NCI-H1436 (cell line): ENCODE measurements at places on chromosomes 5 and 9.
A peak's percentile ranks its signal among the peaks of the same experiment; 100 is the strongest.

- DNase-seq, result no peak
These were observed 94.2 kb upstream of the TARS1 start for GRCh38 chr5:33346534-33346933.

- DNase-seq, result no peak
These were observed 13.6 kb downstream of the LCN10 start for GRCh38 chr9:136729144-136729543.

DNA sequence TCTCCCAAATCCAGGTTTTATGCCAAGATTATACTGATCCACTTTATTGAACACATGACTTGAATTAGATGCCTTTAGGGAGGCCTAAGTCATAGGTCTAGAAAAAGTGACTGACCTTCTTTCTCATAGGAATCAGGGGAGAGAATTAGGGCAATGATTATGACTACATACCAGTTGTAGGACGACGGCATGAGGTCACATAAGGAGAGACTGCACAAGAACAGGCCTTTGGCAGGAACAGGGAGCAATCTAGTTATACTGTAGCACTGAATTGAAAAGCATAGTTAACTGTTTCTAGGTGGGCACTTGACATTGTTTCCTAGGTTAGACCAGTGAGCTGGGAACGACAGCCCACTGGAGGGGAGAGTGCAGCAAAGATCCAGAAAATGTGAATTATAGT is 22.7 kb downstream of the CREBRF start:
- no peak for DNase-seq

GRCh38 chr5:93874491-93874890 is 133.1 kb upstream of the POU5F2 start:
- no peak for DNase-seq

GRCh38 chr9:125374443-125375309 is 113.0 kb downstream of the GAPVD1 start:
- peak; percentile 80 for DNase-seq

- peak; percentile 92 for DNase-seq
These were observed 422.7 kb upstream of the GRAMD2B start for GRCh38 chr5:126000507-126000906.

- no peak for DNase-seq
These were observed 23.0 kb downstream of the ZBED3 start for GRCh38 chr5:77064040-77064439.

- no peak for DNase-seq
These were observed 50.9 kb upstream of the SUSD3 start for GRCh38 chr9:93007529-93008058.

GRCh38 chr9:121924700-121925099 is 168.4 kb downstream of the TTLL11 start:
- no peak for DNase-seq

DNA sequence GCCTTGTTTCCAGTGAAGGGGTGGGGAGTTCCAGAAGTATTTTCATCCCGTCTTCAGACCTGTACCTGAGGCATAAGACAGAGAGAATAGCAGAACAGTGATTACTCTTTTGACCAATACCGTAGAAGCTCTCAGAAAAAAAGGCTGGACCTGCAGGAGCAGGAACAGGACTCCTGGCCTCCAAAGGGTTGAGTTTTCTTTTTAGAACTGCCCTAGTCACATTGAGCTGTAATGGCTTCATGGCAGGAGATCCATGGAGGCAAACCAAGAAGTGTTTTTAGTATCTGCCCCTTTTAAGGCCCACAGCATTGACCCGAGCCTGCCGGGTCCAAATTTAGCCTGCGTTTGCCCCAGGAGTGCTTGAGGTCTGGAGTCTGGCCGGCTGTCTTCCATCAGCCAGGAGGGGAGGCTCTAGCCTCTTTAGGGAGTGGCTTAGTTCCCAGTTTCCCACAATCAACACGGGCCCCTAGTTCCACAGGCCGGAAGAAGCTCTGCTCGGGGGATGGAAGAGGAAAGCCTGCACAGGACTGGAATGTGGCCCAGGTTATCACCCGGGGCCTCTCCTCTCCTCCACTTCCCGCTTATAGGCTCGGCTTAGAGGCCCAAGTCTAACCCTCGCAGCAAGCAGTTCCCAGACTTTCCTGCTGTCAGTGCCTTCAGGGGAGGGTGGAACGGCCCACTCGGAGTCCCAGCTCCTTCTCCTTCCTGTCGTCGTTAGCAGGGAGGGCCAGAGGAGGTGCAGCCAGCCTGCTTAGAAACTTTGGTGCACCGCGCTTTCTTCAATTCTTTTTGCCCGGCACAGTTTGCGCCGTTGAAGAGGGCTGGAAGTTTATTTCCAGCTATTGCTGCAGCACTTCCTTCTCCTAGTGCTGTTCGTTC is 80.7 kb downstream of the C9orf152 start:
- no peak for DNase-seq

GRCh38 chr5:168327019-168327421 is 35.6 kb downstream of the WWC1 start:
- DNase-seq, result no peak

DNA sequence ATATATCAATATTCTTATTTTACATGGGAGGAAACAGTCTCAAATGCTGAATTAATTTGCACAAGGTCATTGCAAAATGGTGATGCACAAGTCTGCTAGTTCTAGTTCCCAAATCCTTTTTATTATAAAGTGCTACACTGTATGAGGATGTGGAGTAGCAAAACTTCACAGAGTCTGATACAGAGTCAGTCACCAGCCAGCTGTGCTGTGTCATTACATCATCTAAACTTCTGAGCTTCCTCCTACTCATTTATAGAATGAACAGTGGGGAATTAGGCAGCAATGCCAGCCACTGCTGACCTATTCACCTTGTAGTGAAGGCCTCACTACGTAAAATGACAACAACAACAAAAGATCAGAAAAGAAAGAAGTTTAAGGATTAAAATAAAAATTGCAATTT is 357.8 kb downstream of the TMEM167A start:
- DNase-seq, result no peak
